ENCODE measurements at places on chromosomes 2 and 18.

DNA sequence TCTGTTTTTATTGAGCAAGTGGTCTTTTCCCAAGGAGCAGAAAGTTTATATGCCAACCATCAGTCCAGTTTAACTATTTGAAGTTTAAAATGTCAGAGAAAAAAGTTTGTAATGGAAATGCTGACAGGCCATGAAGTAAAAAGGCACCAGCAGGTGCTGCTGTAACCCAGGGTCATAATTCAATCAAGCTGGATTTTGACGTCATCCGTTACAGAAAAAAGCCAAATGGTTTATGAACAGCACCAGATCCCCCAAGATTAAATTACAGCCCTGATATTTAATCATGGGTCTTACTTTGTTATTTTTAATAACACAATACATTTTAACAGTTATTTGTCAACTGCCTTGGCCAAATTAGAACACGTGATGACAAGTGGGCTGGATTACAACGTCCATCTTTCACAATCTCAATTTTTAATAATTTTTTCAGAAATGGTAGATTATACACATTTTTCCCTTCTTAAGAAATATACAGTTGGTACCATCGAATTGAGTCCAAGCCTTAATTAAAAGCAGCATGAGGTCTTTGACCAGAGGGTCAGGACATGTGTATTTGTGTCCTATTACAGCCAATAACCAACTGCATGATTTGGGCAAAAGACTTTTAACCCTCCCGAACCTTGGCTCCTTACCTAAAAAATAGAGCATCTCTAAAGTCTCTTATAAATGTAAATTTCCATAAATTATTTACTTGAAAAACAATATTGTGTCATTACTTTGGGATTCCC is 10.0 kb downstream of the TCF4 start:
- no peak for DNase-seq

GRCh38 chr2:109128616-109129355 is at the start of gene SH3RF3:
TSS of gene SH3RF3 (plus strand) at chr2:109129205.
- DNase-seq = no peak

DNA sequence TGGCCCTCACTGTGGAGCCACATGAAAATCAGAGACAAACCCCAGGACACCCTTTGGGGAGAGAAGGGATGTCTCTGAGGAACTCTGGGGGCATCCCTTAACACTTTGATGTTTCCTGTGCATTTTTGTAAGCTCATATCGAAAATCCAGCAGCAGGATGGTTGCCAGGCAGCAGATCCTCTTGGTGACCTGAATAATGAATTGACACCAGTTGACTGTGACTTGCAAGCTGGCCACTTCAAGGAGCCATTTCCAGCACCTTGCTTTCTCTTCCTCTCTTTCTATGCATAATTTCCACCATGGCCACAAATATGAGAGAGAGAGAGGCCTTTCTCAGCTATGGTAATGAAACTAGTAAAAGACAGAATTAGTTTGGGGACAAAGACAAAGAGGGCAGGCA is 91.7 kb downstream of the NRP2 start:
- no peak for DNase-seq

GRCh38 chr2:234879671-234880455 is 72.0 kb upstream of the SH3BP4 start:
- peak; percentile 47 for DNase-seq

DNA sequence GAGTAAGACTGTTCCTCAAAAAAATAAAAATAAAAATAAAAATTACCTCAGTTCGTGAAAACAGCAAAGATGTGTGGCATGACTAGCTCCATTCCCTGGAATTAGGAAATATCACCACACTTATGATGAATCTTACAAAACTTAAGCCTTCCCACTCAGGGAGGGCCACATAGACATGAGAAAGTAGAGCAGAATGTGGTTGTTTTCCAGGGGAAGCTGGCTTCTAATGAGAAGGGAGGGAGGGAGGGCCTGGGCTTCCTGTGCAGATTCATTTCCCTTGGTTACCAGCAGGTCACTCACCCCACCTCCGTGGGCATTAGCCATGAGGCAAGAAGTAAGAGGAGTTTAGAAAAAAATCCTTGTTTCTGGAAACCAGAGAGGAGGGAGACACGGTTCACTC is 95.9 kb upstream of the RMDN2 start:
- DNase-seq = peak; percentile 71

DNA sequence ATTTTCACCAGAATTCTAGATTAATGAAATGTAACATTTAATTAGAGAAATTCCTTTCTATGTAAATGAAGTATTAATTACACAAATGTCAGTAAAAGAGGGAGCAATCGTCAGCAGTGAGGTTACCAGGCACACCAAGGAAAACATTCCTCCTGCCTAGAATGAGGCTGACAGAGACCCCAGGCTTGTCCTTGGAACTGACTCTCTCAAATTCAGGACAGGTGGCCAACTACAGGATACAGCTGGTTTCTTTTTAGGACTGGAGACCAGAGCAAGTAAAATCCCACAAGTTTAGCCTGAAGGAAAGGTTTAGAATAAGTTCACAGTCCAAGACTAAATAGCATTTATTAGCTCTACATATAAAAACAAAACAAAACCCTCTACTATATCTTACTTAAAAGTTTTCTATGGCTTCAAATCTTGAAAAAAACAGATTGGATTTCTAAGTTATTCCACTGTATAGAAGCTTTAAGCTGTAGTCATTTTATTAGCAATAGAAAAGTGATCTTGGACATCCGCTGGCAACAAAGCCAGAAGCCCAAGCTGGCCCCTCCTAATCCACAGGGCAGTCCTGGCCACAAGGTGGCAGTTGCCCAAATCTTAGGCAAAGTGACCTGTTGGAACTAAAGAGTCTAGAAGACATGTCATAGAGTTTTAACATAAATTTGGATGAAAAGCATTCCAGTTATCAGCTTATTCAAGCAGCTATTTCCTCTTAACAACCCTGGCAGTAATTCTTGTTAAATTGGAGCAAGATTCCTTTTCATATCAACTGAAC is 81.0 kb downstream of the SP3 start:
- DNase-seq = peak; percentile 11

DNA sequence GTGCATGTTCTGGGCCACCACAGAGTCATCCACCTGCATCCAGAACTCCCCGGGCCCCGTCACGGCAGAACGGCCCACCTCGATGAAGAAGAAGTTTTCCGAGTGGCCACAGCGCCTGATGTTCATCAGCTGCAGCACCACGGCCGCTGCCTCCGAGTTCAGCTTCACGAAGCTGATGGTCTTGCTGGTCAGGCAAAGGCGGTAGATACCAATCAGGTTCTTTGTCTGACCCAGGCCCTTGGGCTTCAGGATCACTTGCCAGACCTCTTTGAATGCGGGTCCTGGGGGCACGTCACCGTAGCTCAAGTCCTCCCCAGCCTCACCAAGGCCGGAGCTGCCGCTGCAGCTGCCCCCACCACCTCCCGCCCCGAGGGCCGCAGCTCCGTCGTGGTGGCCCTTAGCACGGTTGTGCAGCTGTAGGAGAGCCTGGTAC is 1.6 kb downstream of the IRS1 start:
- no peak for DNase-seq

DNA sequence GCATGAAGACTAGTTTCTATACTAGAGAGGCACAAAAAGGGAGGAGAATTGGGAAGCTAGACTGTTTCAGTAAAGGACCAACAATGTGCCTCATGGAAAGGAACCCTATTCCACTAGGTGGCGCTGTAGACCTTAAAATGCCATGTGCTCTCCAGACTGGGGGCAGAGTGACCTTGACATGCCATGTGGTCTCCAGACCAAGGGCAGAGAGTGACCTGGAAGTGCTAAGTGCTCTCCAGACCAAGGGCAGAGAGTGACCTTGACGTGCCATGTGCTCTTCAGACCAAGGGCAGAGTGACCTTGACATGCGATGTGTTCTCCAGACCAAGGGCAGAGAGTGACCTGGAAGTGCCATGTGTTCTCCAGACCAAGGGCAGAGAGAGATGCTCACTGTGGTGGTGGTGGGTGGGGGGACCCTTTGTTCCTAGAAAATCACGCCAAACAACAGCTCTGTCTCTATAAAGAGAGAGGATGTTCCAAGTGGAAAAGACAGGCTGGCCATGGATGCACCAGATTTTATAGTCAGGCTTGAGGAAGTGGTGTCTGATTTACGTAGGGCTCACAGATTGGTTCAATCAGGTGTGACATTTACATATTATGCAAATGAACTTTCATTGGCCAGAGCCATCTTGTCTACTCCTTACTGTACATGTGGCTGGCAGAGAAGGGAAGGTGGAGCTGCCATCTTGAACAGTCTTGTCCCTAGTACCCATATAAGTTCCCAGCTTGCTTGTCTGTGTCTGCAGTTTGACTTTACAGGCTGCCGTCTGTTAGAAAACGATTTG is 344.0 kb upstream of the DDX18 start:
- DNase-seq = no peak

GRCh38 chr18:71370095-71370494 is 1081.2 kb downstream of the SOCS6 start:
- no peak for DNase-seq

GRCh38 chr18:26088487-26088886 is 1.9 kb downstream of the SS18 start:
- DNase-seq = no peak

DNA sequence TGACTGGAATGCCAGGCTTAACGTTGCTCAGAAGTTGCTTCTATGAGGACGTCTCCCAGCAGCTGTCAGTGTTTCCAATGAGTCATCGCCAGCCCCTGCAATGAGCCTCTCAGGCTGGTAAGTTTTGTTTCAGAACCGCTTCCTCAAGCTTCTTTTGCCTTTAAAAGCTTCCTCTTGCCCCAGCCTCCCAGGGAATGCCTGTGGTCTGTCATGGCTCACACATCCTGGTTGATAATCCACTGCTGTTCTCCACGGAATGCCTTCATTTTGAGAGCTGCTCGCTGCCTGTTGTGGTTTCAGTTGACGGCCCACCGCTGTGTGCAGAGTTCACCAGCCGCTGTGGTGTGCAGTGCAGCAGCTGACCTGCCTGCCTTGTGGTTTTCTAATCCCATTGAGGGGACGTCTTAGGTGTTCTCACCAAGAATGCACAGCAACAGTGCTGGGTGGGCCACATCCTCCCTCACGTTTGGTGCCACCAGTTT is 96.4 kb downstream of the RTP5 start:
- peak; percentile 98 for DNase-seq

DNA sequence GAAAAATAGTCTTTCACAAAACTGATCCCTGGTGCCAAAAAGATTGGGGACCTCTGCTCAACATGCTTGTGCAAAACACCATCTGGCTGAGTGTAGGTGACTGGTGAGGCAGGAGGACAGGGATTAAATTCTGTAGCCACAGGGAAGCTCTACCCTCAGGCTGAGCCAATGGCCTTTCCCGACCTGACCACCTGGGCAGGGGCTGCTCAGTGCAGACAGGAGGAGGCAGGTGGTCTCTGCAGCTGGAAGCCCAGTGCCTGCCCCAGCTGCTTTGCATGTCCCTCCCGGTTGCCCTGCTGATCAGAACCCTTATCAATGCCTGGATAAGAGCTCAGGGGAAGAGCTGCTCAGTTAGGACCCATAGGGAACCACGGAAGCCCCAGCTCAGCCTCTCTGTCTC is 235.3 kb downstream of the ANKRD36 start:
- no peak for DNase-seq

- no peak for DNase-seq
These were observed 229.2 kb downstream of the GALR1 start for GRCh38 chr18:77478646-77479442.

DNA sequence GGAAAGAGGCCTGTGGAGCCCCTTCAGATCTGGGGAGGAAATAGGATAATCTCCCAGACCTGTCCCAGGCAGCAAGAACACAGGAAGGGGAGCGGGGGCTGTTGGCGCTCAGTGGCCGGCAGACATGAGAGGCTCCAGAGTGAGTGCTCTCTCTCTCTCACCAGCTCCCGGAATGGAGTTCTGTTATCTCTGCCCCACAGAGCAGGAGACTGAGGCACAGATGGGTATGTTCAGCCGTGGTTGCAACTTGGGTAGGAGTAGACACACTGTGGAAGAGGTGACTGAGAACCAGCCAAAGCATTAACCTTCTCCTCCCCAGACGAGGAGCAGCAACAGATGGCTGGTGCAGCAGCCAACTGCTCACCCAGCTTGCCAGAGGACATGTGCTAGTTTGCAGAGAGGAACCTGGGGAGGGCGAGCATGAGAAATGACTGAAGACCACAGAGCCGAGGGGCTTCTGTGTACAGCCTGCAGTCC is 82.0 kb downstream of the NRP2 start:
- DNase-seq = no peak

GRCh38 chr18:48636436-48636835 is 97.6 kb downstream of the CTIF start:
- no peak for DNase-seq

- no peak for DNase-seq
These were observed 11.5 kb downstream of the RFX8 start for GRCh38 chr2:101463421-101463820.

GRCh38 chr2:61575447-61575859 is 37.3 kb upstream of the XPO1 start:
- DNase-seq = no peak

- DNase-seq = no peak
These were observed 86.5 kb downstream of the EFEMP1 start for GRCh38 chr2:55837073-55837472.

GRCh38 chr18:46478796-46479195 is 178.2 kb downstream of the LOXHD1 start:
- no peak for DNase-seq

- DNase-seq = no peak
These were observed 91.2 kb downstream of the NCKAP5 start for GRCh38 chr2:133476931-133477615.

DNA sequence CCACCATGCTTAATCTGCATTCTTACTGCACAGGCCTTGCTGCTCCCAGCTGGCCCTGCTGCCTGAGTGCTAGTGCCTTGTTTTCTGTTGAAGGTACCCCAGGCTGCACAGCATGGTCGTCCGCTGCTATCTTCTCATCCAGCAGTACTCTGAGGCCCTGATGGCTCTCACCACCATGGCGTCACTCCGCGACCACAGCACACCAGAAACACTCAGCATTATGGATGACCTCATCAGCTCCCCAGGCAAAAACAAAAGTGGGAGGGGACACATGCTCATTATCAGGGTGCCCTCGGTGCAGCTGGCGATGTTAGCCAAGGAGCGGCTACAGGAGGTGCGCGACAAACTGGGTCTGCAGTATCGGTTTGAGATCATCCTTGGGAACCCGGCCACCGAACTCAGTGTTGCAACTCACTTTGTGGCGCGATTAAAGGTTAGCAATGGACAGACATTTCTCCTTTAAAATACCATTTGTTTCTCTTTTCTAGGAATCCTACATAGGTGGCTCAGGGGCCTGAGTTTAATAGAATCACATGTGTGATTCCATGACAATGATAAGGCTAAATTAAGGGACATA is 110.5 kb downstream of the ESCO1 start:
- no peak for DNase-seq

- DNase-seq = no peak
These were observed 1061.5 kb downstream of the CNTNAP5 start for GRCh38 chr2:125086313-125087184.

GRCh38 chr2:145228506-145228905 is 708.6 kb upstream of the ZEB2 start:
- DNase-seq = no peak

DNA sequence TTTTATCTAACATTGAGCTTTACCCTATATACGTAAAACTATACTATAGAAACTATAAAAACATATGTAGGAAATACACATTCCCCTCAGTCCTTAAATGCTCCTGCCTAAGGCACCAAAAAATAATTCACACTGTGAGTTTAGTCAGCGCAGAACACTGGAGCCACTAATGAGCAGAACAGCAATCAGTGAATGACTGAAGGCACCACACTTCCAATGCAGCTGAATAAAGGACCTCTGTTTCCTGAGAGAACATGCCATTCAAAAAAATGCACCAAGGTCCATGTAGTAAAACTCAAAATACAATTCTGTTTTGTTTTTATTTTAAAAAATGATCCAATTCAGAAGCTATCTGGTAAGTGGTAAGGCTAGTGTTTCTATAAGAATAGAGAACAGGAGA is 1280.6 kb upstream of the NRXN1 start:
- DNase-seq = no peak

Data from astrocyte of the cerebellum (primary cell).